ENCODE measurements at places on chromosomes 5 and 9.
A peak's percentile ranks its signal among the peaks of the same experiment; 100 is the strongest.

DNA sequence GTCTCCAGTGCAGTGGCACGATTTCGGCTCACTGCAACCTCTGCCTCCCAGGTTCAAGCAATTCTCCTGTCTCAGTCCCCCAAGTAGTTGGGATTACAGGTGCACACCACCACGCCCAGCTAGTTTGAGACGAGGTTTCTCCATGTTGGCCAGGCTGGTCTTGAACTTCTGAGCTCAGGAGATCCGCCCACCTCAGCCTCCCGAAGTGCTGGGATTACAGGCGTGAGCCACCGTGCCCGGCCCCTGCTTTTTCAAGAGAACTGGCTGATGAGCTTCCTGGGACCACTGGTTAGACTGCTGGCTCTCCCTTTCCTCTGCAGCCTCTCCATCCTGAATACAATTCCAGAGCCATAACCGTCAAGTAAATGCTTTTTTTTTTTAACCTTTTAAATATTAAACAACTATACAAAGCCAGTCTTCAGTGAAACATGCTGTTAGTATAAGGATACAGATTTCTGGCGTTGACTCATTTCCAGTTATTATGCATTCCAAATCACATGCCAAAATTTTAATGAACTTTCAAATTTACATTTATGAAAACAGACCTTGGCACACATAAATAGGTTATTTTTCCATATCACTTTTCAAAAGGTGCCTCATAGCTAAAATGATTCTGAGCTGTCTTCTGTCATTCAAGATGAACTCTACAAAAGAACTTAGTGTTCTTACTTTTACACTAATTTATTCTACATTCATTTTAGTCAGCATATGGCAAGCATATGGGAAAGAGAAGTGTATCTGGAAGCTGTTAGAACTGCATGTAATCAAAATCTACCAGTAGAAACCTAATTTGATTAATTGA is 116.0 kb downstream of the MLLT3 start:
- DNase-seq, result no peak

DNA sequence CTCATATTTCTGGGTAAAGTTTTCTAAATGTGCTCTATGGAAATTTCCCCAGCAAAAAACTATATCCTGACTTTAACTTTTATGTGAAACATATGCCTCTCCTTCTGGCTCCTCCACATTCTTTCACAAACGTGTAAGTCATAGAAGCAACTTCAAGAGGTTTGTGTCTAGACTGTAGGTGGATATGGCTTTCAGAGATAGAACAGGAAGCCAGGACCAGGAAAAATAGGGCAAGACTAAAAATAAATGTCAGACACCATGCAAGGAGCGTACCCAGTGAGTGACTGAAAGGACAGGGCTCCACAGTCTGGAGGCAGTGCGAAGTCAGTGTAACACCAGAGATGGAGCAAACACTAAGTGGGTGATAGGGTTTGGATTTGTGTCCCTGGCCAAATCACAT is 240.7 kb downstream of the COX7C start:
- DNase-seq, result no peak

GRCh38 chr5:95102687-95103086 is 182.2 kb downstream of the MCTP1 start:
- no peak for DNase-seq

DNA sequence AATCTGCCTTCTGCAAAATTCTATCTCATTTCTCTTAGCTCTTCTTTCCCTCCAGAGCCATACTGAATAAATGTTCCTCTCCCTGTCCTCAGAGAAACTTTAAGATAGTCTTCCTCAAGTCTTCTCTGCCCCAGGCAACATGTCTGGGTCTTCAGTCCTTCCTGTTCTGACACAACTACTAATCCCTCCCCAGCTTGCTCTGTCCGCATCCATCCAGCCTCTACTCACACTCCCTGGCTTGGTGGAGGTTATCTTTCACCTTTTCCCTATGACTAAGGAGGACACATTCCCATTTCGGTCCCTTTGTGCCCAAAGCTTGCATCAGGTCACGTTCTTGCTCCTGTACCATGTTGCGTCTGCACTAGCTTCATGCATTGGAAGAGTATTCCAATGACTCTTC is 143.3 kb downstream of the TTLL11 start:
- DNase-seq, result no peak

DNA sequence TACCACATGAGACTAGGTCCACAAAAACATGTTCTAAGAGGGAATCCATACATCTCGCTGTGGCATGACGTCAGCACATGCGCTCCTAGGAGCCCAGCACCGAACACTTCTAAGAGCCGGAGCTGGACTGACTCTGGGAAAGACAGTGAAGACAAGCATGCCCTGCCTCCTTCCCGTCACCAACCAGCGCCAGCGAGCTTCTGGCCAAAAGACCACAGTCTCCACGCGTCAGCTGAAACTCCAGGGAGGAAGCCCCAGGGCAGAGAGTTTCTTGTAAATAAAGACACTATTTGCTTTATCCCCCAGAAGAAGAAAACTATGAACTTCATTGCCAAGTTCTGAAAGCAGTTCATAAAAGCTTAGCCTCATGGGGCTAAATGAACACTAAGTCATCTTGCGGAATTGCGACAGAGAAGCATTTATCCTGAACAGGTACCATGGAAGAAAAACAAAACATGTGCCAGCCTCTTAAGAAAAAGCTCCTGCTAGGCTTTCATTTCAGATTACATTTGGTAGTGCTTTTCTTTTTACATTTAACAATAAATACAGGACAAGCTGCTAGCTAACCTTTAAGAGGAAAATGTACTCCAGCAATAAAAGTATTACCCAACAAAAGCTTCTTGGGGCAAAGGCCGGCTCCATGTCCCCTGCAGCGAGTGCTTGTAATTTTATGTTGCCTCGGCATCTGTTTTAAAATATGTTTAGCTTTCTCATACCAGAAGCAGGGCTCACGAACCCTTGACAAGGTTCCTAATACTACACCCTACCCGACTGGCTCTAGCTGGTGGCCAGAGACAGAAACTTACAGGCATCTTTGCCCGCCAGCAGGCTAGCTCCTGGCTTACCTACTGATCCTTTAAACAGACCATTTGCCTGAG is 96.5 kb downstream of the PRRT1B start:
- no peak for DNase-seq

DNA sequence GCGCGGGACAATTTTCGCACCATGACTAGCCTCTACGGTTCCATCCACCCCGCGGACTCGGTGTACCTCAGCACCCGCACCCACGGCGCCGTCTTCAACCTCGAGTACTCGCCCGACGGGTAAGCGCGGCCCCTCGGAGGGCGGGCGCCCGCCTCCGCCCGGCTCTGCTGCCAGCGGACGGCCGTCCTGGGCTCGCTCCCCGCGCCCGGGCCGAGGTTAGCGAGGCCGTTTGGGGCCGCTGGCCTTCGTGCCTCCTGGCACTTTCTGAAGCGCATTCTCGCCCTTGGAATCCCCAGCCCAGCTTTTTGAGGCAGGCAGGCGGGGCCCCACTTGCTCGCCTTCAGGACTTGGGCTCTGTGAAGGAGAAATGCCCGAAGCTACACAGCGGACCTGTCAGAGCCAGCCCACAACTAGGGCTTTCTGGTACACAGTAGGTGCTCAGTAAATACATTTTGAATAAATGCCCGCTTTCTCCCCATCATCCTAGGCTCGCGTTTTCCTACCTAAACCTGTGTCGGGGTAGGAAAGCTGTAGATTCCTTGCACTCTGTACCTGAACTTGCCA is 772 bp downstream of the DCAF10 start:
- DNase-seq, result peak; percentile 62

GRCh38 chr5:7146886-7147285 is 249.1 kb upstream of the ADCY2 start:
- DNase-seq, result no peak

DNA sequence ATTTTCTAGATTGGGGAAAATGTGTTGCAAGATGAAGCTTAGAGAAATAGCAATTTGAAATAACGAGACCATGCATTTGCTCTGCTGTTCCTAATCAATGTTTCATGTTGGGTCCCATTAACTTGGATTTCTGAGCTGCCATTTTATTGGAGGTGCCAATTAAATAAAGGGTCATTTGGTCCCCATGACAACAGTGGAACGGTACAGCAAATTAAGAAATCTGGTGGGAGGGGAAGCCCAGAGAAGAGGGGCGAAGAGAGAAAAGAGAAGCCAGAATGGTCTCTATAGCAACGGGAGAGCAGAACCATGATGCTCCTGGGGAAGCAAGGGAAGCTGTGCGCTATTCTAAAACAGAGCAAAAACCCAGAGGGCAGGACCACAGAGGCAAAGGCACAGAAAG is 120.2 kb downstream of the ENTREP1 start:
- DNase-seq, result no peak

GRCh38 chr9:116316246-116316645 is 162.7 kb downstream of the PAPPA start:
- no peak for DNase-seq

DNA sequence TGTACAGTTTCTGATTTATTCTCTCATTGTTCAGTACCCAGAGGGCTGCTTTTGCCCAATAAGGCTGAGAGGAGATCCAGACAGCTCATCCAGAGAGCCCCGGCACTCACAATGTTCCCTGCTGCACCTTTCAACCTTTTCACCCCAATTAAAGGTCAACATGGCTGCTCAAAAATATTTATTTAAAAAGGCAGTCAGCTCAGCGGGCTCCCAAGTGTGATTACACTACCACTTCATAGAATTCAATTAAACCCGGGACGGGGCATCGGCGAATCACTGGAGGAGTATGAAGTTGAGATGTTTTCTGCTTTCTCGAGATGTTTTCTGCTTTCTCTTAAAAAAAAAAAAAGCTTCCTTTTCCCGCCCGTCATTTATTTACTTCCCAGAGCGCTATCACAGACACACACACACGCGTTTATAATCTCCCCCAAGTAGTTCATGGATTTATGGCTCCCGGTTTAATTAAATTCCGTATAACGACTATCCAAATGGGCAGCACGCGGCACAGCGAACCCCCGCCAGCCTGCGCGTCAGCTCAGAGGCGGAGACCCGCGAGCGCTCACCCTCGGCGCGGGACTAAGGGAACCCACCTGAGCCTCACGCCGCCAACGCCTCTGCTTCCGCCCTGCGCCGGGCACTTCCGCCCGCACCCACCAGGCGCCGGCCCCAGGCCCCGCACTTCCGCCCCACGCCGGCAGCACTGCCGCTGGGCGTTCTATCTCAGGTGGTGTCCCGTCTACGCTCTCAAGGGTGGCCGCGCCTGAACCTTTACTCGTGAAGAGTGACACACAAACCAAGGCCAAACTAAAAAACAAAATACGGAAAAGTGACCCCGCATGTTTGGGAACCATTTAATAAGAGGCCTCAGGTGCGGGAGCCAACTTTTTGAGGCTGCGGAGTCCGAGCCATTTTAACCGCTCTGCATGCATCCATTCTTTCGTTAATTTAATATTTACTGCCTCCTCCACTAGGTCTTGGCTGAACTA is at the start of gene C5orf63:
Gene C5orf63 (minus strand): TSS at position 642 of the 986 bp plus-strand sequence. CDS start 14,507 bp downstream, outside the sequence.
- peak; percentile 58 for DNase-seq

DNA sequence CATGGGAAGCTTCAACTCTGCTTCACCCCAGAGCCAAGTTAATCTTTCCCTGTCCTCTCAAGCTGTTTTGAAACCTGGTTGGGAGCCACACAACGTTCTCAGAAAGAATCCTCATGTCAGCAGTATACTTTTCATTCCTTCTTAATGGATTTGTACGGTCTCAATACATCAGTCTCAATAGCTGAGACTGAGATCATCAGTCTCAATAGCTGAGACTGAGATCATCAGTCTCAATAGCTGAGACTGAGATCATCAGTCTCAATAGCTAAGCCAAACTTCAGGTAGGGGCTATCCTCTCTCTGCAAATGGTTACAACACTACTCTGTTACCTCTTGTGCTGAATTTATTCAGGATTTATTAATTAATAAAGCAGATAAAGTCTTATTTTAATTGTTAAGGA is 1317.4 kb upstream of the CDH9 start:
- peak; percentile 24 for DNase-seq

DNA sequence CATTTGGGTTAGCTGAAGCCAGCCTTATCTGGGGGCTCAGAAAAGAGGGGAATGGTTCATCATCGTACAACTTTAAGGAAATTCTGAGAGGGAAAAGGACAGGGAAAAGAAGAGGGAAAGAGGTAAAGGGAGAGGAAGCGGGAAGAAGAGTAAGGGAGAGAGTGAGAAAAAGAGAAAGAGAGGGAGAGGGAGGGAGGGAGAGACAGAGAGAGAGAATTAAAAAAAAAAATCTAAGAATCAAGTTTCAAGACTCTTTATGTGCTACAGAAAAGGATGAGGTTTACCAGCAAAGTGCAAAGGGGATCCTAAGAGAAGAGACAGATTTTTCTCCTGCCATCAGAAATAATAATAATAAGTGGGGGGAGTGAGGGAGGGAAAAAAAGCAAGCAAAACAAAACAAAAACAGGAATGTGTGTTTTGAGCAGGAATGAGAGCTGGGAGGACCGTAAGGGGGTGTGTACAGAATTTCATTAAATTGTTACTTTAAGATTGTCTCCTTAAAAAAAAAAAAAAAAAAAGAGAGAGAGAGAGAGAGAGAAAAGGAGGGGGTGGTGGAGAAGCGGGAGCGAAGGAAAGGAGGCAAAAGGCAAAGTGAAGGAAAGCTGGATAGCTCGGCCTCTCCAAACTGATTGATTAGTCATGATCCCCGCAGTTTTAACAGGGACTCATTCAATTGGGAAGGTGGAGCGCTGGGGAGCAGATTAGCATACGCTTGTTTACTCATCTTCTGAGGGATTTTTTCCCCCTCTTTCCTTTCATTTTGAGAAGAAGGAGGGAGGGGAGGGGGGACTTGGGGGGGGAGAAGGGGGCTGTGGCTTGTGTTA is 438 bp upstream of the PAPPA start:
- DNase-seq, result peak; percentile 72

DNA sequence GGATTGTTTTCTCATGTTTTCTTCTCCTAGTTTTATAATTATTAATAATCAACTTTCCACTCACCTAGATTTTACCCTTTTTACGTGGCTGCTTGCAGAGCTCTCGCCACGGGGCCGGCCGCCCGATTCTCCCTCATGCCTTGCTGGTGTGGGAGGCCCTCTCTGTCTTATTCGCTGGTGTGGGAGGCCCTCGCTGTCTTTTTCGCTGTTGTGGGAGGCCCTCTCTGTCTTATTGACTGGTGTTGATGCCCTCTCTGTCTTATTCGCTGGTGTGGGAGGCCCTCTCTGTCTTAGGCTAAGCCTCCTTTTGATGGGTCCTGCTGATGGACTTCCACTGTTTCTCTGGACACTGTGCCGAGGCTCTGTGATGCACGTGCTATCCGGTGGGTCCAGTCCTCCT is 161.3 kb upstream of the IRX2 start:
- DNase-seq, result no peak

DNA sequence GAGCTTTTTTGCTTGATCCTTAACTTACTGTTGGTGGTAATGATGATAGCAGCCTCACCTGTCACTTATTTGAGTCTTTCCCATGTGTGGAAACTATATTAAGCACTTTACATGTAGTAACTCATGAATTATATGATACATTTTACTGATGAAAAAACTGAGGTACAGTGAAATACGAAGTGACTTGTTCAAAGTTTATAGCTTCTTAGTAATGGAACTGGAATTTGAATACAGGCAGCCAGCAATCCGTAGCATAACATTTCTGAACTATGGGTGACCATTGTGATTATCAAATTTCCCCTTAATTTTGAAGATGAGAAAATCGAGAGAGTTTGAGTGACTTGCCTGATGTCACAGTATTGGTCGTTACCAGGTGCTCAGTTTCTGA is 17.3 kb downstream of the SCAMP1 start:
- DNase-seq, result no peak

DNA sequence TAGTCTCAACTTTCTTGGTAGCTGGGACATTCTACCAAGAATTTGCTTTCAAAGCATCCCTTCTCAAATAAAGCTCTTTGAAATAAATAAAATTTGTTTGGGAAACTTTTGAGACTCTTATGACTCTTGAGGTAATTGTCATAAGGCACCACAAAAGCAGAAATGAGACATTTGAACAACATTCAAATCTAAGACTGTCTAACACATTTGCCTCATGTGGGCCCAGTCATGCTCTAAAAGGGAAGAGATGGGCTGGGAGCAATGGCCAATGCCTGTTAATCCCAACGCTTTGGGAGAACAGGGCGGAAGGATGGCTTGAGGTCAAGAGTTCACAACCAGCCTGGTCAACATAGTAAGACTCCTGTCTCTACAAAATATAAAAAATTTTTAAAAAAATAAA is 26.4 kb downstream of the SLC31A2 start:
- DNase-seq, result no peak

All from astrocyte of the hippocampus (primary cell).